HFF-Myc (cell line): ENCODE measurements at places on chromosomes 11 and 22.

DNA sequence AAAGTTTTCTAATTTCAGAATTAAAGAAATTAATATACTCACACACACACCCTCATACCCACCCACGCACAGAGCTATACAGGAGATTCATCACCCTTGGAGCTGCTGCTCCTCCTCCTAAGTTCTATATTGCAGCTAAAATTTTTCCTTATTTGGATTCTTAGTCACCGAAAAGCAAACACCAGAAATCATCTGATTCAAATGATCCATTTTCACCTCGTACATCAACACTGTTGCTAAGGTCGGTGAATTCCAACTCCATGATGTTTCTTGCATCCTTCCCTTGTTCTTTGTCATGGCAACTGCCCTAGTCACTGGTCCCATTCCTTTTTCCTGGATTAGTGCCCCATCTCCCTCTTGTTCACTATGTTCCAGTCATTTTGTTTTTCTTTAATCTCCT, 286.2 kb downstream of the GRM5 start:
- peak; percentile 26 for DNase-seq

DNA sequence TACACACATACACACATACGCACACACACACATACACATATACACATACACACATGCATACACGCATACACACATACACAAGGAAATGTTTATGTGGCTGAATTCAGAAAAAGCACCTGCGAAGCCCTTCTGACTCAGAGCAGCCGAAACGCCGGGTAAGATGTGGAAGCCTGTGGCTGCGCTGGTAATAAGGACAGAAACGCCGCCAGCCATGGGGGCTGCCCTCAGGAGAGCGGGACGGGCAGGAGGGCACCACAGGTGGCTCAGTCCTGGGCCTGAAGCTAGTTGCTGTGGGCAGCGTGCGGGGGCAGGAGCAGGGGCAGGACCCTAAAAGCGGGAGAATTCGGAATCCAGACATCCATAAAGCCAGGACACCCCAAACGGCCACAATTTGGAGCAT, 378.3 kb downstream of the BRD1 start:
- DNase-seq, result no peak

DNA sequence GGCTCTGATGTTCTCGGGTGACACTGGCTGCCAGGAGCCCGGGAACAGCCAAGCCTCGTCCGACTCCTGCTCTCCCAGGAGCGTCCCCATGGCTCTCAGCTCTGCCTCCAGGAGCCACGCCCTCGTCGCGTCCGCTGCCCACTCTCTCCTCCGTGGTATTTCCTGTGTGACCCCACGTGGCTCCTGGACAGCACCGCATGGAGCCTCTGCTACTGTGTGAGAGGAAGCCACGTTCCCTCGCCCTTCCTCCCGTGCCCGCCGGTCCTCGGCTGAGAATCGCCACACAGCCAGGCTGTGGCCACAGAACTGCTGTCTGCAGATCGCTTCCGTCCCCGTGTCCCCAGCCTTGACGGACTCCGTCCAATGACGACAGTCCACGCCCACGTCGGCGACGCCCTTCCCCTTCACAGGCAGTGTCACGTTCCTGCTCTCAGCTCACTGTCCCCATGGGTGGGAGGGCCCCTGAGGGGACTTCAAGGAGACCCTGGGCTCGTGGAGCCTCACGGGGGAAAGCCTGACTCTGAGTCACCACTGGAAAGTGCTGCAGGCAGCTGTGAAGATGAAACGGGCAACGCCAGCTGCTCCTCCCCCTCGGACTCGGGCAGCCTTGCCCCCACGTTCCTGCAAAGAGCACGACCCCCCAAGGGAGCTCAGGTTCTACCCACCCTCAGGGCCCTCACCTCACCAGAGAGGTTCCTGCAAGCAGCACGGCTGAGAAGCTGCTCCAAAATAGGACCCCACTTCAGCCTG, 458.5 kb downstream of the BRD1 start:
- DNase-seq, result no peak

- no peak for DNase-seq
These were observed 106.5 kb downstream of the ALX4 start for GRCh38 chr11:44203270-44204043.

DNA sequence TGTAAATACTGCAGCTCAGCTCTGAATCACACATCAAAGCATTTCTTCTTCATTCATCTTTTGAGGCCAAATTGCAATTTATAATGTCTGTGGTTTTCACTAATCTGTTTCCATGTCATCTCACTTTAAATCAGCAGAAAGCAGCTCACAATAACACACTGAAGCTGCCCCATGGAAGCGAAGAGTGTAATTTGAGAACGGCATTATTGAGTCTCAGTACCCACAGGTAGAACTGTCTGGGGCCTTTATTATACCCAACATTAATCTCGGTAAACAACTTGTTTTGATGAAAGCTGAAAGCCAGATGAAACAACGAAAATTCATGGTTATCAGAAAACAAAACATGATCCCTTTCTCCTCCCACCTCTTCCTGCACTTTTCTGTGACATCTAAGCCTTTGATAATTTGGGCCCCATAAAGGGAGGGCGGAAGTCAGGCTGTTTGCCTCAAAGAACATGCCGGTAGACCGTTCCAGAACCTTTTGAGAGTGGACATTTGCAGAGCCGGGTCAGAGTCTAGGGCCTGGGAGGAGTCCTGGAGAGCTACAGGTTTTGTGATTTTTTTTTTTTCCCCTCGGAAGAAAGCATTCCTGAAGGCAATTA, 68.2 kb upstream of the SESN3 start:
- DNase-seq, result no peak

GRCh38 chr11:93236741-93237675, 39.2 kb upstream of the SLC36A4 start:
- peak; percentile 5 for DNase-seq
